ENCODE measurements at places on chromosomes 1 and 21. TPM values are rescaled to one million over a fixed set of nuclear protein-coding genes. Genes with fewer than 3 reads are reported as not detected.

Gene KRTAP12-2
- not detected for total RNA-seq

Gene FCRLB
- total RNA-seq: 0.74 TPM

Gene FMOD
- not detected for total RNA-seq

Gene VASH2
- total RNA-seq: 0.08 TPM

Gene GJC2
- 6.2 TPM for total RNA-seq

Gene MMEL1
- total RNA-seq: 3.0 TPM

Gene SLFNL1
- 0.55 TPM for total RNA-seq

Gene CDK18
- total RNA-seq: 9.9 TPM

Gene MIER1
- total RNA-seq: 55.5 TPM

Gene TMEM52
- not detected for total RNA-seq

Gene SLC25A34
- total RNA-seq: 2.7 TPM

Gene LENEP
- 1.1 TPM for total RNA-seq

Gene SPRR3
- not detected for total RNA-seq

Gene CRP
- total RNA-seq: not detected

Gene KRTAP19-3
- total RNA-seq: not detected

Gene DTL
- total RNA-seq: 49.7 TPM

Gene SMYD2
- 38.1 TPM for total RNA-seq

Gene RIPPLY3
- not detected for total RNA-seq

Gene NBPF14
- 16.8 TPM for total RNA-seq

Measured in activated naive CD8-positive, alpha-beta T cell treated with anti-CD3 and anti-CD28 coated beads, Interleukin-2, amount 10 ng/mL, durations not matched to agents 7 days and 5 days (primary cell).